Activated T-helper 1 cell treated with anti-CD3 and anti-CD28 coated beads, Interleukin-2, amount 50 U/mL, for 16 hours (primary cell): ENCODE measurements at places on chromosomes 16 and 17.

GRCh38 chr16:73614131-73614530 is 566.2 kb upstream of the ZFHX3 start:
- DNase-seq, result no peak

DNA sequence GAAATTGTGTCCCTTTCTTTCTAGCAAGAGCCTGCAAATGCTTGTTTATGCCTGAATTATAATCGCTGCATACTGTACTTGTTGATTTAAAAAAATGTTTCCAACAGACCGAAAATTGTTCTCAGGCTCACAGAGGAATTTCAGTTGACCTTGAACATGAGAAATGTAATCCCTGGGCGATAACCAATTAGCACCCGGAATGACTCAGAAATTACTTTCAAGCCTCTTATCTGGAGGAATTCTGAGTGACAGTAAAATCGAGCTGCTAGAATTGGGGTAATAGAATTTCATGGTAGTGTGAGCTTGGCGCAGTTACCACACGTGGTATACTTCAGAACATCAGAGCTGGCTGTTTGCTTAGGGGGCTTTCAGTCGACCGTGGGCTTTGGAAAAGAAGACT is 139.1 kb upstream of the CACNG3 start:
- no peak for DNase-seq

- no peak for DNase-seq
Observed at GRCh38 chr17:75752802-75753513, 12.0 kb downstream of the GALK1 start.

GRCh38 chr17:61152898-61153297 is 246.7 kb upstream of the TBX2 start:
- no peak for DNase-seq

DNA sequence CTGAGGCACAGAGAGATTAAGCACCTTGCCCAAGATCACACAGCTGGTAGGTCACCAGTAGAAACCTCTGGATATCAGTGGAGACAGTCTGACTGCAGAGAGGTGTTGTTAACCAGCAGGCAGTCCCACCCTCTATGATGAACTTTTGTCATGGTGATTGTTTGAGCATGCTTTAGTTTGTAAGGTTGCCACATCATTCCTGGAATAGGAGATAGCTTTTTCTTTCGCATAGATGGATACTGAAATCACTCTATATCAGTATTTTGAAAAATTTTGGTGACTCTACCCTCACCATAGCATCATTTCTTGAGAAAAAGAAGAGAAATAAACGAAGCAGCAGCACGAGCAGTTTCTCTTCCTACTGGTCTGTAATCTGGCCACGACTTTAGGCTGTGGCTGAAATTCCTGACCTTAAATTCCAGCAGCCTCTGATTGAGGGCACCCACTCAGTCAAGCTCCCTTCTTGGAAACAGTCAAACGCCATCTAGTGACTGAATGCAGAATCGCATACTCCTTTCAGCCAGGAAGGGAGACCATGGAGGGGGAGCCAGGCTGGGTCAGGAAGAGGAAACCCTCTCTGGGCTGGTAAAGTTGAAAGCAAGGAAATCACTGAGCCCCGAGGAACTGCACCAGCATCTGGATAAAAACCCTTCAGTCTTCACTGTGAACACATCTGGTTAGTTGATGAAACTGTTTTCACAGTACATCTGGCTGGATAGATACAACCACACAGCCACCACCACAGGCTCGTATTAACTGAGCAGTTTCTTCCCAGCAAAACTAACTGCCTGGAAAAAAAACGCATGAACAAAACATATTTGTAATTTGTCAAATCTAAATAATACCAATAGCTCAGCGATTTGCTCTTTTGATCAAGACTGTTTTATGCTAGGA is 108.5 kb upstream of the XYLT1 start:
- peak; percentile 14 for DNase-seq

GRCh38 chr17:6509031-6509771 is 47.2 kb downstream of the PITPNM3 start:
- no peak for DNase-seq

DNA sequence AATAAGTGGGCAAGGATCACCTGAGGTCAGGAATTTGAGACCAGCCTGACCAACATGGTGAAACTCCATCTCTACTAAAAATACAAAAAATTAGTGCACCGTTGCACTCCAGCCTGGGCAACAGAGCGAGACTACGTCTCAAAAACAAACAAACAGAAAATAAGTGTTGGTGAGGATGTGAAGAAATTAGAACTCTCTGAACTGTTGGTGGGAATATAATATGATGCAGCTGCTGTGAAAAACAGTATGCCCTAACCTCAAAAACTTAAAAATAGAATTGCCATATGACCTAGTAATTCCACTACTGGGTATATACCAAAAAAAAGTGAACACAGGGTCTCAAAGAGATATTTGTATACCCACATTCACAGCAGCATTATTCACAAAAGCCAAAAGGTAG is 26.1 kb downstream of the GLG1 start:
- no peak for DNase-seq

GRCh38 chr16:81498351-81498750 is 53.7 kb downstream of the CMIP start:
- DNase-seq, result no peak

DNA sequence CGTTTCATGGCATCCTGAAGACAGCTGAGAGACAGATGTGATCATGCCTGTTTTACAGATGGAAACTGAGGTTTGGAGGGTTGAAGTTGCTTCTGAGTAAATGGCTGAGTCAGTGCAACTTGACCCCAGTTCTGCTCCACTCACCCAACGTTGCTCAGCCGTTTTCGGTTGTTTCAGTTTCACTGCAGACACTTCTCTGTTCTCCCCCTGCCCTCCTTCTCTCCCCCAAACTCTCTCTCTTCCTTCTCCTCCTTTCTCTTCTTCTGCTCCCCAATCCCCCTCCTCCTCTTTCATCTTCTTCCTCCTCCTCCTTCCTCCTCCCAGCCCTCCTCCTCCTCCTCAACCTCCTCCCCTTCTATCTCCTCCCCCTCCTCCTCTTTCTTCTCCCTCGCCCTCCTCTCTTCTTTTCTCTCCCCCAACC is 9.4 kb upstream of the CEP20 start:
- DNase-seq, result no peak

DNA sequence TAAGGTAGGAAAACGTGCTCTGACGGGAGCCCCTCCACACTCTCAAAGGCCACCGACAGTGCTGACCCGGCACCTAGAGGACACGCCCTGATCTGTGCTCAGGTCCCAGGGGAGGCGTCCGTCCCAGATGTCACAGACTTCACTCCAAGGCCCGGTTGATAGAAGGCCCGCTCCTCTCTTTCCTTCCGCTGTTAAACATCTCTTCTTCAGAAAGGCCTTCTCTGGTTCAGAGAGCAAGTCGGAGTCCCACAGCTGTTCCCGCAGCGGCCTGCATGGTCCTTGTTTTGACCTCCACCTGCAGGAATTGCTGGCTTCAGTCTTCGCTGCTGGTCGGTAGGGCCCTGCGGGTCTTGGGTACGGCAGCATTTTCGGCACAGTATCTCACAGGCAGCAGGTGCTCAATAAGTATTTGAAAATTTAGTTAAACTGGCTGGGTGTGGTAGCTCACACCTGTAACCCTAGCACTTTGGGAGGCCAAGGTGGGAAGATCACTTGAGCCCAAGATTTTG is 88.5 kb downstream of the MRC2 start:
- DNase-seq, result no peak

- DNase-seq, result no peak
Observed at GRCh38 chr17:70446446-70446845, 277.1 kb downstream of the KCNJ2 start.

DNA sequence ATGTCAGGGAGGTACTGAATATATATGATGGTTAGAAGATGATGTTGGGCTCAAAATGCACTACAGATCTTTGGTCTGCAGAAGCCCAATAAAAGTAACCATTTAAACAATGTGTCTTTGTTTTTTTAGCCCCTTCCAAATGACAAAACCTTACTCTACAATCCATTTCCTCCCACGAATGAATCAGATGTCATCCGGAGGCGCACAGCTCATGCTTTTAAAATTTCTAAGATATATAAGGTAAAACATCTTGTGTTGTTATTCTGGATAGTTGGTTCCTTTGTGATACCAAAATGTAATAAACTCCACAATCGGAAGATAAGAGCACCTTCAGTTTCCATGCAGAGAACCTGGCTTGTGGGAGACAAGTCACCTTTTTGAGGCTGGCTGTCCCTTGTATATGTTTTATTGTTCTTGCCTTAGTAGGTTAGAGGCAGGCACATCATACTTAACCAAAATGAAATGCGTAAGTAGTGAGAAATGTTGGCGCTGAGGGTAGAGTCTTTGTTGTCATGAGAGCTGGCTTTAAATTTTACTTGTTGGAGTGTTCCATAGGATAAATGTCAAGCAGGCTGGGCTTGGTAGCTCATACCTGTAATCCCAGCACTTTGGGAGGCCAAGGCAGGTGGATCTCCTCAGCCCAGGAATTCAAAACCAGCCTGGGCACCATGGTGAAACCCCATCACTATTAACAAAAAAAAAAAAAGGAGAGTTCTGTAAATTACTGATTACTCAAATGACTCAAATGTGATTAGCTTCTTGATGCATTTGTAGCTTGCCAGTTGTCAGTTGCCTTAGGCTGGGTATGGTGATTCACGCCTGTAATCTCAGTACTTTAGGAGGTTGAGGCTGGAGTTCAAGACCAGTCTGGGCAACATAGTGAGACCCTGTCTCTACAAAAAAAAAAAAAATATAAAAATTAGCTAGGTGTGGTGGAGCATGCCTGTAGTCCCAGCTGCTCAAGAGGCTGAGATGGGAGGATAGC is 19.7 kb upstream of the SNTB2 start:
- no peak for DNase-seq

GRCh38 chr16:28112908-28113307 is 49.4 kb upstream of the GSG1L start:
- DNase-seq, result no peak

DNA sequence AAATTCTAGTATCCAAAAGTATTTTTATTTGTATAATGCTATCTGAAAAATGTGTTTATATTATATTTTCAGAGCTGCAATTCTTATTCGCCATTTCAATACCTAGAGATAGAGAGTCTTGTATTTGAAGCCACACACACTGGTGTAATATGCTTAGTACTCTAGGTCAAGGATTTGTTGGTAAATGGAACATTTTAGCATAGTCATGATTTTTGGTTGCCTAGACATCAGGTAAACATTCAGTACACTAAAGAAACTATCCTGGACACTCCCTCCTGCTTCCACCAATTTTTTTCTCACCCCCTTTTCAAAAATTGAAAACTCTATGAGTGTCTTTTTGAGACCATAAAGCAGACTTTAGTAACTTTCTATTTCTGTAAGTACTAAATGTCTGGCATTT is 20.8 kb downstream of the ABHD15 start:
- no peak for DNase-seq
